ENCODE measurements at places on chromosomes 3 and 15.

- DNase-seq, result no peak
Observed at GRCh38 chr15:78244893-78245292, 10.5 kb upstream of the ACSBG1 start.

- no peak for DNase-seq
Observed at GRCh38 chr3:171977860-171978259, 61.5 kb upstream of the FNDC3B start.

DNA sequence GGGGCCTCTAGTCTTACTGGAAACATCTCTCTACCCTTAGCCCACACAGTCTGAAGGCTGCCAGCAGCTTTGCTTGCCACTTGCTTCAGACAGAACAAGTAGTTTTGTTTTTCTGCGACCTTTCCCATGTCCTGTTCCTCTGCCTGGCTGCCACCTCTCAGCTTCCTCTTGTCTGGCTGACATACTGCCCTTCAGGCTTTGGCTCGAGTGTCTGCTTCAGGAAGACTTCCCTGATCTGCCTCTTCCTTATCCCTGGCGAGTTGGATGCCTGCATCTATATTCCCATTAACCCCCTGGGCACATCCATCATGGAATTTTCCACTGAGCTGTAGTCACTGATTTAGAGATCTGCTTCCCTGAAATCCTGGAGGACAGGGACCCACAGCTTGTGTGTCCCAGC, 25.1 kb upstream of the CPNE9 start:
- no peak for DNase-seq

DNA sequence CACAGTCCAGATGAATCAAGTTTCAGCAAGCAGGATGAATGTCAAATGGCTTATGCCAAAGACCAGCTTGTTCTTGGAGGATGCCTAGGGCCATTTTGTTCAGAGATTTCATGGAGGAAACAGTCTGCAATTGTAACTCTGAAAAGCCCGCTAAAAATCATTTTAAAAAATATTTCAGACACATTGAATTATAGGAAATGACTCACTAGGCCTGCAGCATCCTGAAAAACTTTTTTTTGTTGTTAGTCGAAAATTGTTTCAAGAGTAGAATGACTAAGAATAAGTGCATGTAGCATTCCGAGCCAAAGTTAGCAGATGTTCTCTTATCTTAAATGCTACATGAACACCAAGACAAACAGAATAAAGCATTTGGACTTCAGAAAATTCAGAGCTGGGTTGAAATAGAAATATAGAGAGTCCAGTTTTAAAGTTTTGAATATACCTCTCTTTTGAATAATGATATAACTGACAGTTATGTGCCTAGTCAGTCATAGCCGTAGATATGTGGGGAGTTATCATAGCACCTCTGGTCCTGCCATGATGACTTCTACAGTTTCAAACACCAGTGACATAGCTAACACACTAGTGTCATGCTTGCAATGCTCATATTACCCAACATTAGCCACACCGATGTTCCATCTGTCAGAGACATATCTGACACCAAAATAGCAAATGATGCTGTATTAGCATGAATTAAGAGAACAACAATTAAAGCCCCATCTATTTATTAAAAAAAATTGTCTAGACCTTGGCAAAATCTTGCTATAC, 1462.8 kb upstream of the GBE1 start:
- DNase-seq, result no peak

GRCh38 chr15:81213982-81214381, 17.3 kb downstream of the IL16 start:
- DNase-seq, result no peak

GRCh38 chr3:23406601-23407000, 203.5 kb downstream of the UBE2E2 start:
- no peak for DNase-seq

DNA sequence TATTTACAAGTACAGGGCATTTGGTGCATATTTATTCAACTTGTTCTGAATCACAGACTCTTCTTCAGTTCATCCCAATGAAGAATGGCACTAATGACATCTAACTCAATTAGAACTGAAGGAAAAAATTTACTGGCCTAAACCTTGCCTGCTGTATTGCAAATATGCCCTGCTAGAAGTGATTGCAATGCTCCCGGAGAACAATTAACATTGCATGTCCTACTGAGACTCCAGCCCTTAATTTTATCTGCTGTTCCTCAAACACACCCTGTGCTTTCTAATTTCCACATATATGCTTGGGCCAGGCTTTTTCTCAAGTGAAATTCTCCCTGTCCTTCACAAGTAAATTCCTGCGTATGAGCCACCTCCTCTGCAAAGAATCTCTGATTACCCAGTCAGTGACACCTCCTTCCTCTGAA, 8.3 kb downstream of the ACKR4 start:
- no peak for DNase-seq

GRCh38 chr15:41950489-41950888, 21.9 kb downstream of the EHD4 start:
- no peak for DNase-seq

DNA sequence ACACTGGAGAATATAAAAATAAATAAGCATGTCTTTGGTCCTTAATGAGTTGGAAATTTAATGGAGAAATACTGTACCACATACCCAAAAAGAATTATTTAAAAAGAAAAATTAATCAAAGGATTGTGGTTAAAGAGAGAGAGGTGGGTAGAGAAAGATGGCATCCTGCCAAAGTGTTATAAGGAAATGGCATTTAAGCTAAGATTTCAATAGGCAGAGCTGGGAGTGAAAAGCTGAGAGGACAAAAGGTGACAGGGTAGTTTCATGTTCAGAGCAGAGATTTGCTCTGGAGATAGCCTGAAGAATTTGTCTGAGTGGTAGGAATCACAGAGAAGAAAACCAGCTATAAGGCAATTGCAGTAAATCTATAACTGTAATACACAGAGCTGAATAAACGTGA, 181.0 kb downstream of the SI start:
- DNase-seq, result no peak

DNA sequence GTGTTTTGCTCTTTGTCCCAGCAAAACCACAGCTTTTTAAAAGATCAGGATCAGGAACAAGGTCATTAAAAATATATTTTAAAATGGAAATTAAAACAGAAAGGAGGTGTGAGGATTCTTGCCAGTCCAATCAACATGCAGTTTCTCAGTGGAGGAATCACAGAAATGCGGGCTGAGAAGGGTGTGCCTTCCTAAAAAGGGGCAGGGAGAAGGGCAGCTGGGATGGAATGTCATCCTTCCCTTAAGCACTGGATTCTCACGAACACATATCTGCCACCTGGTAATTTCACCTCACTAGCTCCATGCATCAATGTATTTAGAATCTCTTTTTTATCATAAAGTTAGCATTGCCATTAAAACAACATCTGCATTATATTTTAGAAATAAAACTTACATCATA, 21.4 kb downstream of the ABI3BP start:
- no peak for DNase-seq

GRCh38 chr15:78077053-78077870, at the start of gene TBC1D2B:
TBC1D2B (minus strand) TSS chr15:78077711; CDS start chr15:78077652, 59 bp downstream.
- peak; percentile 85 for DNase-seq

GRCh38 chr3:142210608-142211007, 14.8 kb downstream of the GK5 start:
- no peak for DNase-seq

Data from hepatocyte (in vitro differentiated cells).